ENCODE measurements at places on chromosomes 5 and 9.

GRCh38 chr5:71828291-71829040 is 109.4 kb downstream of the CARTPT start:
- no peak for DNase-seq

- DNase-seq = no peak
Measured at GRCh38 chr5:177513500-177513899, 3.3 kb downstream of the DDX41 start.

DNA sequence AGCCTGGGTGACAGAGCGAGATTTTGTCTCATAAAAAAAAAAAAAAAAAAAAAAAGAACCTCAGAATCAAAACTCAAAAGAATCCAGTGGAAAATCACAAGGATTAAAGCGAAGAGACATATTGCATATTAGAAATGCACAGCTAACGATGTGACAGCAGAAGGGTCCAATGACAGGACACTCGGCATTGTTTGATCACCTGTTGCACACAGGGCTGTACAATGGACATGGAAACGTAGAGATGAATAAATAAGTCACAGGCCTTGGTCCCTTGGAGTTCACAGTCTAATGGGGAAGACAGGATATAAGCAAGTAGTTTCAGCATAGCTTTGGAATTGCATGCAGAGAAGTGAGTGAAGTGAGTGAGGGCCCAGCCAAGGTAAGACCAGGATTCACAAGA is 25.9 kb upstream of the PIK3R1 start:
- DNase-seq = no peak

DNA sequence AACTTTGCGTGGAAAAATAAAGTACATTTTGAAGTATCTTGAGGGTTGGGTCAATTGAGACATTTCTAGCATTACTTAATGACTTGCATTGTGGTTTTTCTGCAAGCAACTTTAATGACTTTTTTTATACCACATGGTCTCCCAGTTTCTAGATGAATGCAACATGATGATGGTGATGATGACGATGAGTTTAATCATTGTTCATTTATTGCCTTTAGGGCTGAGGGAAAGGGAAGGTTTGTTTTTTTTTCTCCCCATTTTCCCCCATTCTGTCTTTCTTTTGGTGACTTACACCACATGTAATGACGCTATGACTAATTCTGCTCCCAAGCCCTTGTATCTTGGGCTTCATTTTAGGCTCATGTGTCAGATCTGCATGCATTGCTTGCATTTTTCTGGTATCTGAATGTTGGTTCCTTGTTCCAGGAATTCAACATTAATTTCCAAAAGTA is 57.7 kb upstream of the NXNL2 start:
- no peak for DNase-seq

GRCh38 chr5:163916376-163916775 is 411.0 kb downstream of the MAT2B start:
- DNase-seq = no peak

- DNase-seq = no peak
Measured at GRCh38 chr9:101366038-101366756, 18.6 kb downstream of the BAAT start.

DNA sequence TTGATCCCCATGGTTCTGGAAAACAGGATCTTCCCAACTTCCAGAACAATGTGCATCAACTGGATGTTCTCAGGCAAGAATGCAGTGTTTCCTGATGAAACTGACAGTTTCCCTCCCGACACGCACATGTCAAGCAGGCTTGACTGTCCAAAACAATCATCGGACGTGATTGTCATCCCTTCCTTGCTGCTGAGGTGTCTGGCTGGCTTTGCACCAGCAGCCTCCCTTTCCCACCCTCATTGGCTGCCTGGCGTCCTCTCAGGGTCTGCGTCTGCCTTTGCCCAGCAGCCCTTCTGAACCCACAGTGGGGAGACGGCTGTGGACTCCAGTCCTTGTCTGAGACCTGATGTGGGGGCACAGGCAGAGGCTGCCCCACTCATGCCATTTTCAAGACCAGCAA is 110.8 kb downstream of the MARCHF3 start:
- peak; percentile 20 for DNase-seq

DNA sequence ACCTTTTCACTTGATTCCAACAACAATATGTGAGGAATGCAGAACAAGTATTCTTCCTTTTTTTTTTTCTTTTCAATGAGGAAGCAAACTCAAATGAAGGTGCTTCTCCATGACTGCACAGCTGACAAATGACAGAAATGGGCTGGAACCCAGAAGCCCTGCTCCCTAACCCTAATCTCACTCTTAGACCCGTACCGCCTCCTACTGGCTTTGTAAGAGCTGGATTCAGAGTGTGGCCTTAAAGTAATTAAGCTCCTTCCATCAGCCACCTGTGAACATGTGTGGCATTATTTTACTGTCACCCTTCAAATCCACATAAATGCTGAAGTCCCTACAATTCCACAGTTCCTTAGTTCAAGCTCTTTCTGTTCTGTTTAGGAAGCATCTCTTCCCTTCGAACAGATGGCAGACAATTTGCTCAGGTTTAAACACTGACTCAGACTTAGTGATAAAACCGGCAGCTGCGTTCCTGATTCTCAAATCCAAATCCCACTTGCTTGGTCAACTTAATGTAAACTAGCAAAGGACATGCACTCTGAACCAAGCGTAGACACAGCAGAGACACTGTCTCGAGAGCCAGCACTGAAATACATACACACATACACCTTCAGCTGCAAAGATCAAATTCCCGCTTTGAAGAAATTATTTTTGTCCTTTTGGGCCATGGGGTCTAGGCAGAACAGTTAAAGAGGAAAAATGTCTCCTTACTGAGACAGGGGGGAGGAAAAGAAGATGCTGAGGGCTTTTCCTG is 316.7 kb upstream of the TLE4 start:
- DNase-seq = no peak

- DNase-seq = no peak
Measured at GRCh38 chr5:75439276-75439675, 72.2 kb downstream of the CERT1 start.

DNA sequence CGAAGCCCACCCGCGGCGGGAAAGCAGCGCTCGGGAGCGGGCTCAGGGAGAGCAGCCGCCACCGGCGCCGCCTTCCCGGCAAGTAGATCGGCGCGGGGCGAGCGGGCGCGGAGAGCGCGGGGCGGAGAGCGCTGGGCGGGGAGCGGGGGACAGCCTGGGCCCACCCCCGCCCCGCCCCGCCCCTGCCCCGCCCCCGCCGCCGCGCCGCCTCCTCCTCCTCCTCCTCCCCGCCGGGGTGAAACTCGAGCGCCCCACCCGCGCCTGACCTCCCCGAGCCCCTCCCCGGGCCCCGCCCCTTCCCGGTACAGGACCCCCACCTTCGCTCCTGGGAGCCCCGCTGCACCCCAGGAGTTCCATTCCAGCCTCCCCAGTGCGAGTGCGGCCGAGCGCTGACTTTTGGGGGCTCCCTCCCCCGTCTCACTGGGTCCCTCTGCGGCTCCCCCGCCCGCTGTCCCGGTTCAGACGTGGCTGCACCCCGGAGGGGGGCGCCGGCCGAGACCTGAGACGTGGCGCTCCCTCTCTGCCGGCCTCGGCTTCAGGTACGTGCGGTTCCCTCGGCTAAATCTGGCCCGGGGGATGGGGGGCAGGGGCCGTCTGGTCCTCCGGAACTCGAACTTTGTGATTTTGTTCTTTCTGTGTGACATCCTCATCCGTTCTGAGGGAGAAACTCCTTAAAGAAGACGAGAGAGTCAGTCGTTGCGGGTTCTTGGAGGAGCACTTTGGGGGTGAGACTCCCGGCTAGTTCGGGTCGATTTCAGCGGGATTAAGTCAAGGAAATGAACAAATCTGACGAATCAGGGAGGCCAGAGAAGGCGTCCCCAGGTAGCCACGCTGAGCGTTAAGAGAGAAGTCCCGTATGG is at the start of gene SEMA5A:
Gene SEMA5A, minus strand, starts transcription at position 84 of the 860 bp plus-strand sequence. CDS start 166,129 bp downstream, outside the sequence.
- DNase-seq = peak; percentile 78

DNA sequence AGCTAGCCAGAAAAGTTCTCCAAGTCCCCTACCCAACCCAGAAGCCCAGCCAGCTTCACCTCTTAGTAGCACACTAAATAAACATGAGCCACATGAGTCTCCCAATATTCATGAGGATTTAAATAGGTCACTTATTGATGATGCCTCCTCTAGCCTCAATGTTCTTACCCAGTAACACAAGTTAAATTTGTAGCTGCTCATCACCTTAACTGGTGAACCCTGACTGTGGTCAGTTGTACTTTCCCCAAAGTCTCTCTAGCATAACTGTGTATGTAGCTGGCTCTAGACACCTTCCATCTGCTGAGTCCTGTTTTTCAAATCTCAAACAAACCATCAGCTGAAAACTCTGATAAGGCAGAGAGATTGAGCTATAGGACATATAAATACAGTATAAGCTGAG is 100.3 kb upstream of the ELAVL2 start:
- no peak for DNase-seq

- DNase-seq = no peak
Measured at GRCh38 chr5:147348451-147348850, 113.6 kb downstream of the STK32A start.
